ENCODE measurements at places on chromosomes 16 and 17.

- DNase-seq = no peak
Observed at GRCh38 chr17:72488555-72489271, 367.9 kb downstream of the SOX9 start.

GRCh38 chr17:81328489-81328888 is 33.4 kb upstream of the SLC38A10 start:
- DNase-seq = no peak

- no peak for DNase-seq
Observed at GRCh38 chr16:14538604-14539003, 91.5 kb downstream of the PARN start.

GRCh38 chr16:19113577-19114358 is at the start of gene ITPRIPL2:
Gene ITPRIPL2 (plus strand): TSS chr16:19113964. CDS start chr16:19114462, 498 bp downstream.
- no peak for DNase-seq

DNA sequence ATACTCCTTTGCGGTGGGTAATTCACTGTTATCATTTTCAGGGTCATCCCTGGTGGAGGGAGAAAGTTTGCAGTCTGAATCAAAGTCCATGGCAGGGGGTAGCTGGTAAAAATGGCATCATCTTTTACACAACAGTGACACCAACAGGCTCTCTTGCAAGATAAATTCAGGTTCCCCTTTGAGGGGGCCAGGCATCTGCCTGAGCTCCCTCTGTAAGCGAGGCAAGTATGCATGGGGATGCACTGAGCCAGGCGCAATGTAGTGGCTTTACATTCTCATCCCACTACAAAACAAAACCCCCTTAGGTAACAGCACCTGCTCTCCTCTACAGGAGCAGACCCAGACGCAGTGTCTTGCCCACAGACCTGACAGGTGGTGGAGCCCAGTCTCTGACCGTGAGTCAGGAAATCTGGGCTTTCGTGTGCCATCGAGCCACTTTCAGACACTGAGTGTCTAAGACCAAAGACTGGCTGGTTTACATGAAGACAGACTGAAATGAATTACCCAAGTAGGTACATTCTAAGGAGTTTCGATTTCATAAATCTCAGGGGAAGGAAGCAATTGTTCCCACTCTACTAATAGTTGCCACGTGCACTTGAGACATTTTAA is 17.7 kb downstream of the LITAFD start:
- no peak for DNase-seq

DNA sequence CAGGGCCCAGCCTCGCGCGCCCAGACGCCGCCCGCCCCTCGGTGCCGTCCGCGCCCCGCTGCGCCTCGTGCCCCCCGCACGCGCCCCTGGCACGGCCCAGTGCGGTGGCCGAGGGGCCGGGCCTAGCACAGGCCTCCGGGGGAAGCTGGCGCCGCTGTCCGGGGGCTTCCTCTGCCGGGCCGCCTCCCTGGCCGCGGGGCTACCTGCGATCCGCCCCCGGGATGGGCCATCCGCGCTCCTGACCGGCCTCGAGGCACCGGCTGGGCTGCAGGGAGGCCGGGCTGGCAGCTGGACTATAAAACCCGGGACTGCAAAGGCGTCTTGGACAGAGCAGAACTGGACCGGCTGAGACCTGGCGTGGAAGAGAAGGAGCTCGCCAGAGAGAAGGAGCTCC is 783 bp downstream of the BHLHA9 start:
- DNase-seq = no peak

DNA sequence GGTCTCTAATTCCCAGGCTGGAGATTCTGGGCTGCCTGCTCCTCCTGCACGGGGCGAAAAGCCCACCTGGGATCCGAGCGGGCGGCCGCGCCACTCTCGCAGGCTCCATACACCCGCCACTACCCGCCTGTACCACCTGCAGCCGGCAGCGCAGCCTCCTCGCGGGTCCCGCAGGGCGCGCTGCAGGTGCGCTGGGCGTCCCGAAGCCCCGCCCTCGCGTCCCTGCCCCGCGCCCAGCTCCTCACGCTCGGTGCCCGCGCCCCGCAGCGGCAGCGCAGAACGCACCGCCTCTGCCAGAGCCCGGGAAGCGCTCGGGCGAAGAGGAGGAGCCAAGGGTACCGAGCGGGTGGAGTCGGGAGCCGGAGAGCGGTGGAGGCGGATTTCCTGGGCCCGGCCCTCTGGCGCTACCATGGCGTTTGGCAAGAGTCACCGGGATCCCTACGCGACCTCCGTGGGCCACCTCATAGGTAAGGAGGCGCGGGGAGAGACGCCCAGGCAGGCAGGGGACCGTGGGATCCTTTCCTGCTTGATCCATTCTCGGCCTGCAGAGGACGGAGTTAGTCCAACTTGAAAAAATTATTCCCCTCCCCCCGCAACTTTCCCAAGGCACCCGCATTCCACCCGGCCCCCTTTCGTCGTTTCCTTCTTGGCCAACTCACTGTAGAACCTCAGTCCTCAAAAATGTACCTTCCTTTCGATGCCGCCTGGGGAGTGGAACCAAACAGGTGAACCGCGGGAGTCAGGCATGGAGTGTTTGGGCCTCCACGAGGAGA is at the start of gene TOM1L1:
Gene TOM1L1 (plus strand): TSS at position 396 of the 773 bp plus-strand sequence. CDS start 14 bp downstream, at position 410.
- no peak for DNase-seq

GRCh38 chr16:89506791-89507191 is 1.4 kb upstream of the SPG7 start:
- DNase-seq = no peak

DNA sequence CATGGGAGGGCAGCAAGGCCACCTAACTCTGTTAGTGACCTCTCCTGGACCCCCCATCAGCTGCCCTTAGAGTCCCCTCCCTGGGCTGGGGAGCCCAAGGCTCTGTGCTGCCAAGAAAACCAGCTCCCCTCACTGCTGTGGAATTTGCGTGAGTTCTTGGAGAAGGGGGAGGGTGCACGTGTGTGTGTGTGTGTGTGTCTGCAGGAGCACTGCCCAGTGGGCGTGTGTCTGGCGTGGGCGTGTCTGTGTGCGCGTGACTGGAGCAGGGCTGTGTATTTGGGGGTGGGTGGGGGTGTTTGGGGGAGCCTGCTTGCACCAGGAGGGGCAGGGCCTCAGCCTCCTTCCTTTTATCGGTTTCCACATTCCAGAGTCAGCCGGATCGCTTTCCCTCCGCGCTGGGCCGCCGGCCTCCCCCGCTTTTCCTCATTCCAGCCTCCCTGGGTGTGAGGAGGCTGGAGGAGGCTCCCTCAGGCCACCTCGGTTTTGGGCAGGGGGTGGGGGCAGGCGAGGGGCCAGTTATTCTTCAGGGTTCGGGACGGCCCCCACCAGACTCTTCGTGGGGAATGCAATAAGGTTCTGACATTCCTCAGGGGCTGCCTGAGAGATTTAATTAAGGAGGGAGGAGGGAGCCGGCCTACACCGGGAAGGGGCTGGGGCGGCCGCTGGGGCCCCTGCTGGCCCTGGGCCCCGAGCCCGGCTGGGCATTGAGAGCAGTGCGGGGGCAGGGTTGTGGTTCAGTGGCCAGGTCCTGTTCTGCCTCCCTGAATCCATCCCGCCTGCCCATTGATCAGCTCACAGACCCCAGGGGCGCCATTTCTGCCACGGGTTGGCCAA is 2.5 kb downstream of the VASN start:
- no peak for DNase-seq

DNA sequence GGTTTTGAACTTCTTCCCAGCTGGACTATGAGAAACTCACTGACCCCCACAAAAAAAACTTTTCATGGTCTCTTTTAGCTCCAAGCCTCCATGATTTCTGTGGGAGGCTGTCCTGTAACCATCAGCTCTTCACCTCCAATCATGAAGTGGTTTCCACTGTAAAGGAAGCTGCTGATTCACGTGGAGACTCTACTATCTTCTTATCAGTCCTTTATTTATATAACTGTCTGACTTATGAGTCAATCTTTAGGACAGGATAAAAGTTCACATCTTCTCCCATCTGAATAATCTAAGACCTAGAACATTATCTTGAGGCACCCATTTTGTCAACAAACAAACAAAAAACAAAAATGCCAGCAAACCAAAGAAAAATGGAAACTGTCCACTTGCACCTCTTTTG is 409.9 kb downstream of the SLC39A11 start:
- DNase-seq = no peak

GRCh38 chr16:21088143-21088542 is 62.5 kb downstream of the DNAH3 start:
- no peak for DNase-seq

DNA sequence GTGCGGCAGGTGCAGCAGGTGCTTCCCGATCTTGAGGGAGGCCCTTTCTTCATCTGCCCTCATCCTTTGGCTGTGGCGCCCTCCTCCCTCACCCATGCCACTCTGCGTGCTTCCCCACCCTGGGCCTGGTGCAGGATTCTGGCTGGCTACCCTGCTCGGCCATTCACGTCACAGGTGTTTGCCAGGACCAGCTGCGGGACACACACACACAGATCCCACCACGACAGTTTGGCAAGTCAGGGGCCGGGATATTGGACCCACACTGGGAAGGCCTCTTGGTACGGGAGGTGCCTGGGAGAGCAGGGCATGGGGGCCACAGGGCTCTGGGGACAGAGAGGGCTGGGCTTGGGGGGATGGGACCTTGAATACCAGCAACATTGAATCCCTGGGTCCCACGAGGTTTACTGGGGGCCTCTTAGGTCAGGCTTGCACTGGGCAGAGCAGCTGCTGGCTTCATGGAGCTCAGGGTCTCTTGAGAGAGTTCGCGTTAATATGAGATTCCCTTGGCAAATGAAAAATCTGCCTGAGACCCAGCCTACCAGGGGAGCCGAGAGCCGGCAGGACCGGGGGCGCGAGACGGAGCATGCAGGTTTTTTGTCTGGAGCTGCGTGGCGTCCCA is 15.1 kb downstream of the ADCY7 start:
- DNase-seq = no peak

DNA sequence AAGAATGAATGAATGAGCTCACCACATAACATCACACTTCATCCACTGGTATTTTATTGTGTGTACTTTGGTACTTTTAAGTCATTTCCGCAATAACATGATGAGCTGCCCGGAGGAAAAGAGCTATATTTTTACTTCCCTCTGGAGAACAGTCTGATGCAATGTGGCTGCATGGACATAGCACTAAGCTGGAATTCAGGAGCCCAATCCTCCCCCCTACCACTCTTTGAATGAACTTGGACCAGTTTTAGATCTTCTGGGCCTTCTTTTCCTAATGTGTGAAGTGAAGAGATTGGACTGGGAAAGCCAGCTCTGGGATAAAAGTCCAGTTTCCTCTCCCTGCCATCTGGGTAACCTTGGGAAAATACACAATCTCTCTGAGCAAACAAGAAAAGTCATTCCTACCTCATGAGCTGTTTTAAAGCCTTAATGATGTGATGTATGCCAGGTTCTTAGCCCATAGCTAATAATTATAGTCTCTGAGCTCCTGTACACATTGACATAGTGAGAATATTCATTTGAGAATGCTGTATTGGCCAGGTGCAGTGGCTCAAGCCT is 79.3 kb downstream of the ABCC12 start:
- no peak for DNase-seq

GRCh38 chr16:83517398-83517797 is 290.4 kb upstream of the HSBP1 start:
- DNase-seq = no peak

GRCh38 chr16:86565644-86566511 is 751 bp upstream of the FOXC2 start:
- no peak for DNase-seq

DNA sequence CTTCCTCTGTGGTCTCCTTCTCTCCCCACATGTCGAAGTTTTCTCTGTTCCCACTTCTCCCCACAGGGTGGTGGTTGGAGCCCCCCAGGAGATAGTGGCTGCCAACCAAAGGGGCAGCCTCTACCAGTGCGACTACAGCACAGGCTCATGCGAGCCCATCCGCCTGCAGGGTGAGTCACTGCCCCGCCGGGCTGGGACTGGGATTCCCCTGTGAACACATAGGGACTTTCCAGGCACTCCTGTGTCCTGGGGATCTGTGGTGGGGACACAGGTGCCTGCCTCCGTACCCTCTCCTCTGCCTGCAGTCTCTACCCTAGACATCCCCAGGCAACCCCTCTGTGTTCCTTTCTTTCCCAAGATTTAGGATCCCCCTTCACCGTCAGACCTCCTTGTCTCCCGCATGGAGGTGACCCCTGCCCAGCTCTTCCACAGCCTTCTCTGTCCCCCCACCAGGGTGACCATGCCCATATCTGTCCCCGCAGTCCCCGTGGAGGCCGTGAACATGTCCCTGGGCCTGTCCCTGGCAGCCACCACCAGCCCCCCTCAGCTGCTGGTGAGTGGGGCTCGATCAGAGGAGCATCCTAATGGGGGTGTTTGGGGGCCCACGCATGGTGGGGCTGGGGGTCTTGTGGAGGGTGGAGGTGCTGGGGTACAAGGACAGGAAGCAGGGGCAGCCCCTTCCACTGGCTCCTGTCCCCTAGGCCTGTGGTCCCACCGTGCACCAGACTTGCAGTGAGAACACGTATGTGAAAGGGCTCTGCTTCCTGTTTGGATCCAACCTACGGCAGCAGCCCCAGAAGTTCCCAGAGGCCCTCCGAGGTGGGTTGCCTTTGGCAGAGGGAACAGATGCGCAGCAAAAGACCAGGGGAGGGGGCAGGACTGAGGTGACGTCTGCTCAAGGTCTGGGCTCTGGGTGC is 5.8 kb downstream of the ITGAM start:
- DNase-seq = peak; percentile 42
